ENCODE measurements at places on chromosomes 1 and 21.

DNA sequence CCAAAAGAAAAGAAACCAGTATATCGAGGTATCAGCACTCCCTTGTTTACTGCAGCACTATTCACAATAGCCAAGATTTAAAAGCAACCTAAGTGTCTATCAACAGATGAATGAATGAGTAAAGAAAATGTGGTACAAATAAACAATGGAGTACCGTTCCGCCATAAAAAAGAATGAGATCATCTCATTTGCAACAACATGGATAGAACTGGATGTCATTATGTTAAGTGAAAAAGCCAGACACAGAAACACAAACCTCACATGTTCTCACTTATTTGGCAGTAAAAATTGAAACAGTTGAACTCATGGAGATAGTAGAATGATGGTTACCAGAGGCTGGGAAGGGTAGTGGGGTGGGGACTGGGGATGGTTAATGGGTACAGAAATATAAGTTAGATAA is 4.3 kb upstream of the GNG5 start:
- DNase-seq = no peak

DNA sequence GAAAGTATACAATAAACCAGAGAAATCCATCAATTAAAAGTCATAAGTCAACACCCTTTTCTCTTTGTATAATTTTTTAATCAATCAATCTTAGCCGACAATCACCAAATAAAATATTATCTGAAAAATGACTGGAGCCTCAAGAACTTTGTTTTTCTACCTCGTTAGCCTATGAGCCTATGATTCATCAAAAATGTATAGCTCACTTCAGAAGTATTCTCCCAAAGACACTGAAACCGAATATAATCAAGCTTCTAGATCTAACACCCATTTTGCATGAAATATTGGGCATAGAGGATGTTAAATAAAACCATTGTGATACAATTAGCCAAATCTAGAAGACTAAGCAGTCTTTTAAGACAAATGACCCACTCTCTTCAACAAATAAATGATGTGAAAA is 17.8 kb upstream of the RSBN1 start:
- DNase-seq = no peak

DNA sequence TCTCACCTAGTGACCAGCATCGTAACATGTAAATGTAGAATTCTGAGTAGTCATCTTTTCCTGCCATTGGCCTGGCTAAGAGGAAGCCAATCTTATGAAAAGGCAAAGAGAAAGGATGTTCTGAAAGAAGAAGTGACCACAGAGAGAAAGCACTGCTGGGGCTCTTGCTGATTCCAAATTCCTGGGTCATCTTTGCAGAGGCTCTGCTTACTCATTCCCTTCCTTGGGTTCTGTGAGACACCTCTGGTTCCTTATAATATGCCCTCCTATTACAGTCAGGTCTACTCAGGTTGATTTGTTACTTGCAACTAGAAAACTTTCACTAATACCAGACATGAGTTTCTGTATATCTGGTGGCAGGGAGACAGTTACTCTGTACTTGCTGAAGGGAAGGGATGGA is 198.8 kb upstream of the C8B start:
- no peak for DNase-seq

DNA sequence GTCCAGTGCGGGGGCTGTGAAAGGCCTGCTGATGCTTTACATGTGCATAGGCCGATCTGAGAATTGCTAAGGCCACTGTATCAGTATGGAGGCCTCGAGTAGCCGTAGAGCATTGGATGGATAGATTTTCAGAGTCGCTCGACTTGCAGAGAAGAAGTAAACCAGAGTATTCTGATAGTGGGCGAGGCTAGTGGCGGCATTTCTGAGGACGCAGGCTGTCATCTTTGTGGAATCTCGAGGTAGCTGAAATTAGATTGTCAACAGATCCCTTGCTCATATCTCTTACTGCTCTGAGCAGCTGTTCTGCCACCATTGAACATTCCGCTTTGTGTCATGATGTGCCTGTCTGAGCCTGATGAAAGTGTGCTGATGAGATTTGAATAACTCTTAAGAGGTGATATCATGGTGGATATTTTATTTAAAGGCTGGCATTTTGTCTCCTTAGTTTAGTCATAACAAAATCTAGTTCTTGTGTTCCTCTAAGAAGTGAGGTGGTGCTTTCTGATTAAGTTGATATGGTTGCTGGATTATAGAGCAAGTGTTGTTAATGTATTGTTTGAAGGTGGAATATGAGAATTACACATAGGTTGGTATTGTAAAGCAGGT is 1.5 kb downstream of the KIF1B start:
- DNase-seq = no peak

- DNase-seq = no peak
Measured at GRCh38 chr1:220889333-220889732, 10.1 kb downstream of the HLX start.

GRCh38 chr1:112702067-112702395 is 4.9 kb downstream of the RHOC start:
- no peak for DNase-seq

- no peak for DNase-seq
Measured at GRCh38 chr1:19484338-19484797, 971 bp downstream of the CAPZB start.

GRCh38 chr1:190168116-190168892 is 309.4 kb downstream of the BRINP3 start:
- DNase-seq = no peak

GRCh38 chr1:19759740-19760089 is 40.0 kb downstream of the TMCO4 start:
- DNase-seq = no peak

DNA sequence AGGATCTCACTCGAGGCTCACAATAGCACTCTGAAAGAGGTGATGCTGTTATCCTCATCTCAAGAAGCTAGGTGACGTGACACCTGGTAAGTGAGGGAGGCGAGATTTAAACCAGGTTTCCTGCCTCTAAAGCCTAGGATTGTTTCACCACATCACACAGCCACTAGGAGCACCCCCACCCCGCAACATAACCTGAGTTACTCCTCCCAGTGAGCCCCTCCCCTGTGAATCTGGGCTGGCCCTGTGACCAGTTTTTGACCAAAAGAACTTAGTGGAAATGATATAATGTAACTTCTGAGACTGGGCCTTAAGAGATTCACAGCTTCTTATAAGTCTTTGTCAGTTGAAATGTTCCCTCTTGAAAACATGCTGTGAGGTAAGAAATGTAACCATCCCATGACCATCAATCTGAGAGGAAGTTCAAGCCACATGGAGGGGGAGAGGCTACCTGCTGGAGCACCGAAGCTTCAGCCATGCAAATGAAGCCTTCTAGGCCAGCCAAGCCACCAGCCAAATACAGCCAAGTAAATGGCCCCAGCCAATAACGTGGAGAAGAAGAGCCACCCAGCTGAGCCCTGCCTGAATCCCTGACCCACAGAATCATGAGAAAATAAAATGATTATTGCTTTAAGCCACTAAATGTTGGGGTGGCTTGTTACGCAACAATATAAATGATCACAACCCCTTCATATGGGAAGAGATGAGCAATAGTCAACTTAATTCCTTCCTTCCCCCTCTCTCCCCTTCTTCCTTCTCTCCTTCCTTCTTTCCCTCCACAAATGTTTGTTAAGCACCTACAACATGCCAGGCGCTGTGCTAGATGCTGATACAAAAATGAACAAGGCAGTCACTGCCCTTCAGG is 61.0 kb upstream of the FAM20B start:
- DNase-seq = no peak

DNA sequence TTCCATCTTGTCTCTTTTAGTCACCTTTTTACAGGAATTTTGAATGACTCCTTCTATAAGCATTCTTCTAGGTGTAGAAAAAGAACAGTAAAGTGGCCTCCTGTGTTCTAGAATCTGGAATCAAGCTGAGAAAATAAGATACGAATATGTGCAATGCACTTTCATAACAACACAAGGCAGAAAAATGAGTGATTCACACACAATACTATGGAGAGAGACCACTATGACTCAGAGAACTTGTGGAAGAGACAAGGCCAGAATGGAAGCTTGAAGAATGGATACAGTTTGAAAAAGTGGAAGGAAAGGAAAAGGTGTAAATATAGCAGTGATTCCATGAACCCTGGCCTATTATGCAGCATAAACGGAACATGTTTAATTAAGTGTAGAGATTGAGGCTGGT is 57.1 kb upstream of the SAMSN1 start:
- DNase-seq = no peak

- DNase-seq = no peak
Measured at GRCh38 chr1:87403061-87403820, 74.6 kb downstream of the LMO4 start.

GRCh38 chr1:63662841-63663240 is 69.6 kb downstream of the PGM1 start:
- DNase-seq = peak; percentile 75

GRCh38 chr1:67970088-67970487 is 80.3 kb downstream of the DIRAS3 start:
- DNase-seq = no peak

DNA sequence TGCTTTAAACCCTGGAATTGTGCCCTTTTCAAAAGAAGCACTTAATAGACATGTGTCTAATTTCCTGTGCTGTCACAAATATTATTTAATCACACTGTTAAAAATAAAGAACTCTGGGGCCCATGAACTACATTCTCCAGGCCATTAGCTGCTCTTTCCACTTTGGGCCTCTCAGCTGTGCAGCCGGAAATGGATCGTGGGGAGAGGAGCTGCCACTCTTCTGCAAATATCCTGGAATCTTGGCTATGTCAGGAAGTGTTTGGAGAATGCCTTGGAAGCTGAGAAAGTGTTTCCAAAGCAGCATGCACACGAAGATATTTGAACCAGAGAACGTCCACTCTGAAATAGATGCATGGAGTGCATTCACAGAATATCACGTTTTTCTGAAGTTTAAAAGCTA is 27.5 kb upstream of the VPS26C start:
- no peak for DNase-seq

- DNase-seq = peak; percentile 8
Measured at GRCh38 chr1:224298346-224299330, 31.3 kb downstream of the NVL start.

DNA sequence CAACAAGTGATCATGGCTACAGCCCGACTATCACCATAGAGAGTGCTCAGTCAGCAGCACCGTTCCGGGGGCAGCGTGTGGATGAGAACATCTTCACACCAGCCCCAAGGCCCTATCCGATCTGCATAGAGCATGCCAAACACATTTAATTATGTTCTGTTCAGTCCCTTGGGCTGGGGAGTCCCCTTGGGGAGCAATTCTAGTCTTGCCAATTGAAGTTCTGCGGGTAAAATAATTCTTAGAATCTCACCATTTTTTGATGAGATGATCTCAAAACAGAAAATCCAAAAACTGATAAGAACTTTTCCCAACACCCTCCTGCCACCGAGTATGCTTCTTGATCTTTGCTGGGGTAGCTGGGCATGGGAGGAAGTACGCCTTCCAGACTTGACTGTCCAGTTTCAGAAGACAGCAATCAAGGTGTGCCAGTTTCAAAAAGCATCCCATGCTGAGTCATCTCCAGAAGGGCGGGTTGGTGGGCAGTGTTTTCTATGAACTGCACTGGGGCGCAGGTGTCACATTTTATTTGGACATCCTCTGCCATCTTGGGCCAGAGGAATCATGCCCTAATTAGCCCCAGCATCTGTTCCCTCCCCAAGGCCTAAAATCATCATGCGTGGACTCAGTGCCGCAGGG is 20.8 kb upstream of the PTPRF start:
- peak; percentile 18 for DNase-seq

GRCh38 chr1:97378596-97378995 is 542.2 kb downstream of the DPYD start:
- no peak for DNase-seq

DNA sequence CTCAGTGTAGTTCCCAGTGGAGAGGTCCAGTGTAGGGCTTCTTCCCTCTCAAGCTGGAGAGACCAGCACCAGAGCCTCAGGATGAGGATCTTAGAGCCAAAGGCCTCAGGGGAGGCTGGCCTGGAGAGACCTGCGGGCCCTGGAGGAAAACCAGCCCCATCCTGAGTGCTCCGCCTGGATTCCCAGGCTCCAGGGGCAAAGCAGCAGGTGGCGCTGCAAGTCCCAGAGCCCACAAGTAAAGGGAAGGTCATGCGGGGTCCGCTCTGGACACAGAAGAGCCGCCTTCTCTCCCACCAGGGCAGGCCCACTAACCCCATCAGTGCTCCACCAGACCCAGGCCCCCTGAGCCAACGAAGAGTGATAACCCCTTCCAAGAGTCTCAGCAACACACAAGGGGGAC is 22.7 kb downstream of the PGBD5 start:
- peak; percentile 73 for DNase-seq

DNA sequence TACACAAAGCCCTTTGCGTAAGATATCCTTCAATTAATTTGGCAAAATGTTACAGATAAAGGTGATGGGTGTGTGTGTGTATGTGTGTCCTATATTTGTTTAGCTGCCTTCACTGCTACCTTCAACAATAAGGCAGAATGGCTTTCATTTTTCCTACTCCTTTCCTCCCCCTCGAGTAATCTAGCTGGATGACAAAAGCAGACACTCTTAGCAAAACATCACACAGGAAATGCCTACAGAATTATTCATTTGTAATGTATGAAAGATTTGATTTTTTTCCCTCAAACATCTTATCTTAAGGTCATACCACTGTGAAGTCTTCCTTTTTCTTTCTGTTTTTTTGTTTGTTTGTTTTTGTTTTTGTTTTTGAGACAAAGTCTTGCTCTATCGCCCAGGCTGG is 10.6 kb downstream of the PTPN22 start:
- no peak for DNase-seq

GRCh38 chr1:182723200-182723599 is 38.8 kb upstream of the RGS8 start:
- DNase-seq = no peak

DNA sequence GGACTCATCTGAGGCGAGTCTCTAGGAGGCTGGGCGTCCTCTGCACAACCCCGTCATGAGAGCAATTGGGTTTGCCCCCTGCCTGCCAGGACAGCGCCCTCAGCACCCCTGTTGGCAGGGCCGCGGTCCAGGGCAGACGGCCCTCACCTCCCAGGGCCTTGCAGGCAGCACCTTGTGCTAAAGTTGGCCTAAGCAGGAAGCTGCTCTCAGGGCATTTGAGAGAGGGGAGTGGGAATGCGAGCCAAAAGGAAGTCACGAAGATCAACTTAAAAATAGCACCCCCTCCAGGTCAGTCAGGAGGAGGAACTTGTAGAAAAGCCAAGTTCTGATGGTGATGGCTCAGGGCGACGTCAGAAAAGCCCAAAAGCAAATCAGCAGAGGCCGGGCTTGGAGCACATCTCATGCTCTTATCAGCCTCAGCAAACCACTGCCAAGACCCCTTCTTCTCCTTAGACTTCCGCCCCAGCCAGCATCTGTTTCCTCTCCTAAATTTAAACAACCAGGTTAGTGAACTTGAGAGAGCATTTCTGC is 12.6 kb upstream of the ADORA3 start:
- peak; percentile 79 for DNase-seq

- DNase-seq = peak; percentile 74
Measured at GRCh38 chr1:53693339-53693738, 45.6 kb downstream of the GLIS1 start.

DNA sequence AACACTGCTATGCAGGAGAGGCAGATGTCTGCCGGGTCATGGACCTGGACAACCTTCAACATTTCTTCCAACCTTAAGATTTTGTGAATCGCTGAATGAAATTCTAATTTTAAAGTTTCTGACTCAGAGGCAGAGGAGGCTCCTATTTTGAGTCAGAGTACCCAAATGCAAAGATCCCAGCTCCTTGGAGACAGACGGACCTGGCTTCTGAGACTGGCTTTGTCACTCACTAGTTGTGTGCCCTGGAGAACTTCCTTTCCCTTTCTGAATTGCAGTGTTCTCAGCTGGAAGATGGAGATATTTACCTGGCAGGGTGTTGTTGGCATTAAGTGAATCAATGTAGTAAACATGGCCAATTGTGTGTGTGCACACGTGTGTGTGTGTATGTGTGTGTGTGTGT is 51.9 kb downstream of the IER5 start:
- DNase-seq = no peak

All from endodermal cell (in vitro differentiated cells).